Nephron progenitor cell (in vitro differentiated cells): ENCODE measurements at places on chromosomes 5 and 9.

- DNase-seq = no peak
Measured at GRCh38 chr5:101482931-101483330, 579.8 kb upstream of the ST8SIA4 start.

DNA sequence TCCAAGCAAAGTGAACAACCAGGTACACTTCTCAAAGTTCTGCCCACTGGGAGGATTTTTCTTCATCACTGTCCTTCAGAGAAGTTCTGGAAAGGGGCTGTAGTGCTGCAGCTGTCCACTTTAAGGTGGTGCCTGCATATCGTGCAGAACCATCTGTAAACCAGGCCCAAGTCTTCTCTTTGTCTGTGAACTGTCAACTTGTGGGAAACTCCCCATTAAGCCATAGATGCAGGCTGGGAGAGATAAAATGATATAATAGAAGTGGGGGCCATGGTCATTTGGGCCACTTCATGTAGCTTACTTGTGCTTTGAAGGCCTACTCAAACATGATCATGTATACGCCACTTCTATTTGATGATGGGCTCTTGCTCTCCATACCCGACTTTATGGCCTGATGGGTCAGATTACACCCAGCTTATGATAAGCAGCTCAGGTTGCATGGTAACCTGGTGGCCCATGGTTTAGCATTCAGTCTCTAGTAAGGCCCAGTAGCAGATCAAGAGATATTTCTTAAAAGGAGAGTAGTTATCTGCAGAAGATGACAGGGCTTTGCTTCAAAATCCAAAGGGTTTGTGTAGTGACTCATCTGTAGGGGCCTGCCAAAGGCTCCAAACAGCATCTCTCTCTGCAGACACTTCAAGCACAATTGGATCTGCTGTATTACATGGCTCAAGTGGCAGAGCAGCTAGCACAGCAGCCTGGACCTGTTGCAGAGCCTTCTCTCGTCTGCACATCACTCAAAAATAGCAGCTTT is 15.7 kb upstream of the BTF3 start:
- DNase-seq = no peak

- DNase-seq = no peak
Measured at GRCh38 chr5:165015126-165015525, 1509.7 kb downstream of the MAT2B start.

GRCh38 chr9:97617939-97618416 is 15.2 kb downstream of the TSTD2 start:
- DNase-seq = no peak

GRCh38 chr5:121979691-121980090 is 17.9 kb downstream of the SRFBP1 start:
- no peak for DNase-seq

- DNase-seq = no peak
Measured at GRCh38 chr9:82543726-82544125, 519.2 kb downstream of the RASEF start.

- DNase-seq = no peak
Measured at GRCh38 chr5:51188001-51188591, 195.2 kb upstream of the ISL1 start.

DNA sequence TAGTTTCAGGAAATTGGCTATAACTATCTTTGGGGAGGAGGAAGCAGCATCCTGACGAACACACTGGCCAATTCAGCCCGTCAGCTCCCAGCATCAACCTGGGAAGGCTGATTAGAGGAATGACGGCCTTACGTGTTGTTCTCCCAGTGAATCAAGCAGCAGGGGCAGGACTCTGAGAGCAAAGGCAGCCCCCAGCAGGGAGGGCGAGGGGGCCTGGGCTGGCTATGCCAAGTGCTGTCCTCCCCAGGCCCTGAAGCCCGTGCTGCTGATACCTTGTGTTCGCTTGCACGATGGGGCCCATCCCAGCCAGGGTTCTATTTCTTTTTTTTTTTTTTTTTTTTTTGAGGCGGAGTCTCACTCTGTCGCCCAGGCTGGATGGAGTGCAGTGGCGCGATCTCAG is 254.1 kb downstream of the FSTL4 start:
- no peak for DNase-seq

DNA sequence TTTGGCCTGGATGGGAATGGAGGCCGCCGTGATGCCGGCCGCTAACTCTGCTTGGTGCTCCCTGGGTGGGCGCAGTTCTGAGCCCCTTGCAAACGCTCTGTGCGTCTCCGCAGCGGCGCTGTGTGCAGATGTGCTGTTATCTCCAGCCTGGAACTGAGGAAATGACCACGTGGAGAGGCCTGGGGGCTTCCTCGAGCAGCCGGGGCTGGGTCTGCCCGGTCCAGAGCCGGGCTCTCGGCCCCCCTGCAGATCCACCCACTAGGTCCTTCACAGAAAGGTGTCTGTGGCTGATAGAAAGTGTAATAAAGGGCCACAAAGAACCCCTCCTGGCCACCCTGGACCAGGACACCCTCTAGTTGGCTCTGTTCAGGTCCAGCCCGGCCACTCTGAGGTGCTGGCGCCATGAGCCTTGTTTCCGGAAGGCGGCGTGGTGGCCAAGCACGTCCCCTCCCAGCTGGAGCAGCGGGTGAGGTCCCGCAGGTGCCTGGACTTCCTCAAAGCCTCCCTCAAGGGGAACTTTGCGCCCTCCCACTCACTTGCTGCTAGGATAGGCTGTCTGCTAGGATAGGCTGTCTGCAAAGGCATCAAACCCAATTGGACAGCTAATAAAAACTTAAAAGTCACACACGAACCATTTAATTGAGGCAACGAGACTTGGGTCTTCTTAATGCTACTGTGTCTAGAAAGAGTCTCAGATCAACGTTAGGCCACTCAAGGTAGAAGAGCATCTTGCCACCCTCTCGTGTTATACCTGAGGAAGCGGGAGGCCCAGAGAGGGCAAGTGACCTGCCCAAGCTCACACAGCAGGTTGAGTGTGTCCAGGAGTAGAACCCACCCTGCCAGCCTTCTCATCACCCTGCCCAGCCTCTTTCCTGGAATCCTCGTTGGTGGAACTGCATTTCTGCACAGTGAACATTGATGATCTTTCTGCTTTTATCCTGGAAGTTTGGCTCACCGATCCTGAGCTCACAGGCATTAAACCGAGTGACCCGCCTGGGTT is 109.3 kb upstream of the FCN2 start:
- no peak for DNase-seq

DNA sequence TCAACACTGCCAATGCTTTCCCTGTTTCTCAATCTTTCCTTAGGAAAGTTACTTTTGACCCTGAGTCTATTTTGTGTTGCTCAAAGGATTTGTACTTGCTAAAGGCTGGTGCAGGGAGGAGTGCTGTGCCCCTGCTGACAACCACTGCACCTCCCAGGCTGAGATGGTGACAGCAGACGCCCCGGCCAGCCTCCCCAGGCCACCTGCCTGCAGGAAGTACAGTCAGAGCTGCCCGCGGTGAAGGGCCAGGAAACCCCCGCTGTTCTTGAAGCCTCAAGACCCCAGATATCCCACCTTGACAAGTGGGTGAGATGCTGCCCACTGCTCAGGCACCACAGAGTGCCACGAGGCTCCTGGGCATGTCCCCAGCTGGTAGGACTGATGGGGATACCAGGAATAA is 44.2 kb upstream of the CKMT2 start:
- no peak for DNase-seq

DNA sequence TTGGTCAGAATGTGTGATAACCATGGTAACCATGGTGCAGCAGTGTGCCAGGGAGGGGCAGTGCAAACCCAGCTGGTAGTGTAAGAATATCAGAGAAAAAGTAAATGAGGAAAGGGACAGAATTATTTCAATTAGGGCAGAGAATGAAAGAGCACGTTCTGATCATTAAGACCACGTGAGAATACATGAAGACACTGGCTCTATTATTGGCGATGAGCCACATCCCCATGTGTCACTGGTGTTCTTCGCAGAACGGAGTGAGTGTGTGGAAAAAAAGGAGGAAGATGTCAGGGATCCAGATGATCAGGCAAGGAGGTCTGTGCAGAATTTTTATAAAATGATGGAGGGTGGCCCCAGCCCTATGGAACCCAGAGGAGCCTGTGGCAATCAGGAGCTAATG is 315.5 kb downstream of the SEMA5A start:
- no peak for DNase-seq

DNA sequence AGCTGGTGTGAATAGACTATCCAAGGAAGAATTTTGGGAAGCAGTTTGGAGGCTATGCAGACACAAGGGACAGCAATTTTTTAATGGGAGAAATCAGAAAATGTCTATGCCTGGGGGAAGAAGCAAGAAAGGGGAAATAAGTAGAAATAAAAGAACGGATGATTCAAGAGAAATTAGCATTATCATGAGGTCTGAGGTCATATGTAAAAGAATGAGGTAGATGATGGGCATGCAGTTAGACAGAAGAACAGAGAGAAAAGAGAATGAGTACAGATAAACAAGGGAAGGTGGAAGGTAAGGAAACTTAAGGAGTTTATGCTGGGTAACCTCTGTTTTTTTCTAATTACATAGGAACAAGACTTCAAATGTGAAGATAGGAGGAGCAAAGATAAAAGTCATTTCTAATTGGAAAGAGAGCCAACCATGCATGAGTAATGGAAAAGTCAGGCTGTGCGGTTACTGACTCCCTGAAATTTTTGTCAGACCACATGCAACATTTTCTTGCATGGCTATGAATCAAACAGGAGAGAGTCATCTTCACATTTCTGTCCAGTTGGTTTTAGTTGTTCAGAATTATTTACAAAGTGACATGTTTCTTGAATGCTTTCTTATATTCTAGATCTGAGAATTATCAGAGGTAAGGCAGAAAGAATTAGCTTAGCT is 101.0 kb upstream of the PIK3R1 start:
- no peak for DNase-seq

DNA sequence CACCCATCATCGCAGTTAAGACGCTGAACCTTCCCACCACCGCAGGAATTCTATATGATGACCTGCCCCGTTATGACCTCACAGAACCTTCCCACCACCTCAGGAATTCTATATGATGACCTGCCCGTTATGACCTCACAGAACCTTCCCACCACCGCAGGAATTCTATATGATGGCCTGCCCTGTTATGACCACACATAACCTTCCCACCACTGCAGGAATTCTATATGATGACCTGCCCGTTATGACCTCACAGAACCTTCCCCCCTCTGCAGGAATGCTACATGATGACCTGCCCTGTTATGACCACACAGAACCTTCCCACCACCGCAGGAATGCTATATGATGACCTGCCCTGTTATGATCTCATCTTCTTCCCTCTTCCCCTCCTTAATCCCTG is 64.3 kb downstream of the IRX1 start:
- no peak for DNase-seq

- no peak for DNase-seq
Measured at GRCh38 chr5:148973455-148973854, 89.4 kb downstream of the SH3TC2 start.

DNA sequence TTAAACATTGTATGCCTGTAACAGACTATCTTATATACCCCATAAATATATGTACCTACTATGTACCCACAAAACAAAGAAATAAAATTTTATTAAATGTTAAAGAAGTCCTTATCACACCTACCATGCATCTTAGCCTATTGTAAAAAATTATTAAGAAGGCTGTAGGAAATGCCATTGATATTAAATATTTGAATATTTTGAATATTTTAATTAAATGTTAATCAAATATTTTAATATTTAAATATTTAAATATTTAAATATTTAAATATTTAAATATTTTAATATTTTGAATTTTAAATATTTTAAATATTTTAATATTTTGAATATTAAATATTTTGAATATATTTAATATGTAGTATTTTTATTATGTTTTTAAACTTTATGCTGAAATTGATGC is 331.5 kb upstream of the ATP10B start:
- DNase-seq = no peak

DNA sequence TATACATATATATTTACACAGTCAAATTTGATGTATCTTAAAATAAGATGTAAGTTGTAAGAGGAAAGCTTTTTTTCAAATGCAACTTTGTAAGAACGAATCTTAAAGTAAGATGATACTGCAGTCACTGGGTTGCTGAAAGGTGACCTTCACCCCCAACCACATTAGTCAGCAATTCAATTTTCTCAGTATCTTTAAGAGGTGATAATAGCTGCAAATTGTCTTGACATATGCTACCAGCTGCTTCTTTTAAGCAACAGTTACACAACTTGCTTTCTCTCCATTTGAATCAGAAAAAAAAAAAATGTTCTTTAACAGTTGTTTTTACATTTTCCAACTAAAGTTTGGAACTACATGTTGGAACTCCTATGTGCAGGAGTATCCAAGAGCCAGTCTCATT is 246.6 kb upstream of the CCNG1 start:
- no peak for DNase-seq

DNA sequence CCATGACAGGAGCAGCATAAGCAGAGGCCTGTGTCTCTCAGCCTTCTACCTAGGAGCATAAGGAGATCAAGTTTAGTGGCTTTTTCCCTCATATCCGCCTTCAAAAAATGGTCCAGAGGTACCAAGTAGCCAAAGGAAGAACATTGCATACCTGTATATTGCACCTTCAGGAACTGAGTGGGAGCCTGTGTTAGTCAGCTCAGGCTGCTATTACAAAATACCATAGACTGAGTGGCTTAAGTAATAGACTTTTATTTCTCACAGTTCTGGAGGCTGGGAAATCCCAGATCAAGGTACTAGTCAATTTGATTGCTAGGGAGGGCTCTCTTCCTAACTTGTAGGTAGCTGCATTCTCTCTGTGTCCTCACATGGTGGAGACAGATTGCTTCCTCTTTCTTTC is 597.4 kb upstream of the PTGER4 start:
- DNase-seq = no peak

GRCh38 chr9:125541840-125542243 is 165.2 kb downstream of the MAPKAP1 start:
- no peak for DNase-seq

DNA sequence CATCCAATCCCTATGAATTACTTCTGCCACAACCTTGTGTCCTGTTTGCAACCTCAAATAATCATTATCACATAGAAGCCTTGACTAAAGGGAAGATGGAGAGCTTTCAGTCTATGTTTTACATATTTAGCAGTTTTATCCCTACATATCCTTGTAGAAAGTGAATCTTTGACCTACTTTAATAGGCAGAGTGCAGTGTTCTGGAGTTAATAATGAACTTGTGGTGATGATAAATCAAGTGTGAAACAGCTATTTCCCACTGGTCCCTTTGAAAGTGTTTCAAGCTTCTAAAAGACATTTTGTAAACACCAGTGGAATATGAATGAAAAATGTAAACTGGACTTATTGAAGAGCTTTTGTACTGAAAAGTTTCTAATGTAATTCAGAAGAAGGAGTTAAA is 406.7 kb downstream of the GABRG2 start:
- no peak for DNase-seq

DNA sequence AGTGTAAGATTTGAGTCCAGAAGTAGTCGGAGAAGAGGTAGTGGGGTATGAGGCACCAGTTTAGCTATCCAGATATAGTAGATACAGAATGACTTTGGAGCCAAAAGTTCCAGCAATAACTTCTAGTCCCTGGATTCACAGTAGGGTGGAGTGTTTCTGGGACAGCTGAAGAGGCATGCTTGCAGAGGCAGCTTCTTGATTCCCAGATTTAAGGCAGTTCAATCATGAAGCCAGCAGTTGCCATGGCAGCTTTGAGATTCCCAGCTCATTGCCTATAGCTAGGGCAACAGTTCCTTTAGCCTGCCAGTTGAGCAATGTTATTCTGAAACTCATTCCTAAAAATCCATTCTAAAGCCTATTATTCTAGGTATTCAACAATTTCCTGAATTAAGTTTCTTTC is 79.2 kb downstream of the LIX1 start:
- DNase-seq = no peak
